ENCODE measurements at places on chromosomes 4 and X.
A peak's percentile ranks its signal among the peaks of the same experiment; 100 is the strongest.

DNA sequence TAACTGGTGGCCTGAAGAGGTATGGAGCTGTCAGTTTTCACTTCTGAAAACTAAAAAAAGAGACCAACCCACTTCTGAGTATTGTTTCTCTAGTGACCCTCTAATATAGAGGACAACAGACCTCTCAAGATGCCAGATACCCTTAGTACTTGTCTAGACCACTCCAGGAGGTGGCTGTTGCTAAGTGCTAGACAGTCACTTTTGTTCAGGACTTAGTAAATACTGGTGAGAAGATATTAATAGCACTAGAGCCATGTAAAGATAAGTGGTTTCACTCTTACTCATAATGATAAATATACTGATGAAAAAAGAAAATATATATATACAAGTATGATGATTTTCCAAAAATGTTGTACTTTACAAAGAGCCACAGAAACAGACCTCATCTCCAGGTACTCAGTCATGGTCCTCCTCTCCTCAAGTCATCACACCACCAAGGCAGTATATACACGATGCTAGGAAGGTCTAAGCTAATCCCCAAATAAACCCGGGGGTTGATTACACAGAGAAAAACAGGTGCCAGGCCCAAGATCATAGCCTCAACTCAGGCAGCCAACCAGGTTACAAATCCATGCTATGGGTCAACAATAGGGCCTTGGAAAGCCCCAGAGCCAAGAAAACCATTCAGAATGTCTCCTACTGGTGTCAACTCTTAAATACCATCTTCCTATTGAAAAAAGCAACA is 66.9 kb downstream of the ARHGEF9 start:
- DNase-seq, result no peak

- peak; percentile 10 for DNase-seq
Measured at GRCh38 chrX:55007656-55008055, 7.5 kb downstream of the APEX2 start.

DNA sequence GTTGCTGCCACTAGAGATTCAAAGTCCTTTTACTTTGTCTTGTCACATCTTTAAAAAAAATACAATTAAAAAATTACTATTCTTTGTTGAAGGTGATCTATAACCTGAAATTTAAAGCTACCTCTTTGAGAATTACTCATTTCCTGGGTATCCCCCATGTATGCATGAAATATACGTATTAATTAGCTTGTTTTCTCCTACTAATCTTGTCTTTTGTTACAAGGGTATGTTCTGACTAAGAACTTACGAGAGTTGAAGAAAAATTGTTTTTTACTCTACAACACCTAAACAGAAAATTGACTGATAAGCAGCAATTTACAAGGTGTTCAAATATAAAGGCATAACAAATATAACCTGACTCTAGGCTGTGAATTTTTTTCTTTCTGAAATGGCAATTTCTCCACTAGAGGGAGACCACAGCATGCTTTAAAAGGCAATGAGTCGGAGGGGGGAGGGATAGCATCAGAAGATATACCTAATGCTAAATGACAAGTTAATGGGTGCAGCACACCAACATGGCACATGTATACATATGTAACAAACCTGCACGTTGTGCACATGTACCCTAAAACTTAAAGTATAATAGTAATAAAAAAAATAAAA is 249.6 kb downstream of the OPHN1 start:
- peak; percentile 73 for DNase-seq

- peak; percentile 69 for DNase-seq
Measured at GRCh38 chr4:182556580-182556979, 313.4 kb downstream of the TENM3 start.

DNA sequence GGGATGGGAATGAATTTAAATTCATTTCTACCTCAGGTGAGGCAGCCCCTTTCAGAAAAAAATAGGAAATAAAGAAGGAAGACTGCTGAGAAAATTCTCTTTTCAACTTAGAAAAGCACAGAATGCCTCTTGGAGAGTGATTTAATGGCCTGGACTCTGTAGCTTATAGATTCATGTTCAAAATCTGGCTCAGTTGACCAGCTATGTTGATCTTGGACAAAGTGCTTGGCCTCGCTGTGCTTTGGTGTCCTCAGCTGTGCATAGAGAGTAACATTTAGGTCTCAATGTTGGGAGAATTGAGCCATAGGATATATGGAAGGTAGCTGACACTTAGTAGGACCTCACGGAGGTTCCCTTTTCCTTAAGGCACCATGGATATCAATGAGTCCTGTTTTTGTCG is 49.7 kb upstream of the SFRP2 start:
- no peak for DNase-seq

- DNase-seq, result no peak
Measured at GRCh38 chr4:148266240-148266639, 176.0 kb downstream of the NR3C2 start.

DNA sequence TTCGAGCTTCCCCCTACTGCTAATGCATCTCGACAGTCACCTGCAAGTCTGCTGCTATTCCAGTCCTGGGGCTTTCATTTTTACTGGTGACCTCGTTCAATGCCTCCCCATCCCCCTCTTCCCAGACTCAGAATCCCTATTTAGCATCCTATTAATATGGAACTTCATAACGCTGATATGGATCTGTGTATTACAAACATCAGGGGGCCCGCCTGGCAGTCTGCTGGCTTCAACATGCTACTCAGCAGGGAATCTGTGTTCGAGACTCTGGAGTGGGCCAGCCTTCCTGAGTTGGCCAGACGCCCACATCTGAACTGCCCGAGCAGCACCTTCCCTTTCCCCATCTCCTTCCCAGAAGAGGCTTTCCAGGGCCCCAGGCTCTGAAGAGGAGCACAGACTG is 173.9 kb upstream of the PPARGC1A start:
- DNase-seq, result no peak

DNA sequence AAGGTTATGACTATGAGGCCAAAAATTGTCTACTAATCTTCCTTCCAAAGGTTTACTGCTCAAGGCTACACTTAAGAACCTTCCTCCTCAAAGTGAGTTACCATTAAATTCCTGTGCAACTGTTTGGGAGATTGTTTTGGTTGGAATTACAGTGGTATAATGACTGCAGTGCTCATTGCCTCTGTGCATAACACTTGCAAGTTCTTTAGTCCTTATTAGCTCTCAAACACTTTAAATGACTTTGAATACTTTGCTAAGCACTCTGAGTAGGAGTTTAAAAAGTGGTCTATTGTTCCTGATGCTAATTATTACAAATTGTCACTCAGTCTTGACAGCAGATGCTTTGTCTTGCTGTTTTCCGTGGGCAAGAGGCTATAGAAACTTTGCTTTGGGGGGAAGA is 422.8 kb upstream of the PABPC4L start:
- no peak for DNase-seq

GRCh38 chr4:138696058-138696457 is 319.5 kb upstream of the NOCT start:
- DNase-seq, result no peak

DNA sequence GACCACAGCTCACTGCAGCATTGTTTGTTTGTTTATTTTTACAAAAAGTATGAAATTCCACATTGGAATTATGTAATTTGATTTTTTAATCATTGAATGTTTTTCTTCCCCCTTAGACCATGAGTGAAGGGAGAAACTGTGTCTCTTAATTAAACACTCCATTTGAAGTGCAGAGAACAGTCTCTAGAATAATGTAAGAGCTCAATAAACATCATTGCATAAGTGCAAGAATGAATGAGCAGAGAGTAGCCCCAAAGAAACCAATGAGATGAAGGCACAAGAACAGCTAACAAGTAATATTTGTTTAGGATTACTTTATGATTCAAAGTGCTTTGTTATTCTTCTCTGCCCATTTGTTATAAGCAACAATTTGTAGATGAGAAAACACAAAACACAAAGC is 921.3 kb upstream of the LCORL start:
- peak; percentile 18 for DNase-seq

DNA sequence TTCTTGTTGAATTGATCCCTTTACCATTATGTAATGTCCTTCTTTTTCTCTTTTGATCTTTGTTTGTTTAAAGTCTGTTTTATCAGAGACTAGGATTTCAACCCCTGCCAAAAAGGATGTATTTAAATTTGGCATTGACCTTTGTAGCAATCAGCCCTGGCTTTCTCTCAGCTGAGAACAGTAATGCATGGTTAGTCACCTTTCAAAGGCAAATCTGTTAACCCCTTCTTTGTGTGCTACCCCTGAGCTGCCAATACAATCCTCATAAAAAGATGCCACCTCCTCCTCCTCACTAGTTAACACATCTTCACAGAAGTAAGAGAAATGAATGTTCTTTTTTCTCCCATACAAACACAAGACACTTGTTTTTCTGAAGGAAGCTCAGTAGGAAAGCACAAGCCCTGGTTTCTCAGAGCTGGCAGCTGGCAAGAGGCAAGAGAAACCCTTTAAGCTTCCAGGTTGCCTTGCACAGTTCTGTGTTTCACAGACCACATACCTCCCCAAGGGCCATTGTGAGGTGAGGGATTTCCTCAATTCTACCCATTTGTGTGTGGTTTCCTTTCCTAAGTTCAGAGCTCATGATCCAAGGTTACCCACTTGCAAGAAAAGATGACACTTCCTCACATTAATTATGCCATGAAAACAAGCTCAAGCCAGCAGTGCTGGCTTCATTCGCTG is 122.6 kb downstream of the RCHY1 start:
- DNase-seq, result no peak

DNA sequence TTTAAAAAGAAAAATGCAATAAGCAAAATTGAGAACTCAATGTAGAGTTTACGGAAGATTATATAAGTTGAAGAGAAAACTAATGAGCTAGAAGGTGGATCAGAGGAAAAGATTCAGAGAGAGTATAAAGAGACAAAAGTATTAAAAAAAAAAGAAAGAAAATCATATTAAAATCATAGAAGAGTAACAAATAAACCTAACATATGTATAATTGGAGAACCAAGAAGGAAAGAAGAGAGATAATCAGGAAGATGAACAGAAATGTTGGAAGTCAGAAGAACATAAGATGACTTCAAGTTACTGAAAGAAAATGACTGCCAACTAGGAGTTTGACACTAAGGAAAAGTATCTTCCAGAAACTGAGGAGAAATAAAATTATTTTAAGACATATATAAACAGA is 34.3 kb upstream of the ANTXR2 start:
- DNase-seq, result no peak

DNA sequence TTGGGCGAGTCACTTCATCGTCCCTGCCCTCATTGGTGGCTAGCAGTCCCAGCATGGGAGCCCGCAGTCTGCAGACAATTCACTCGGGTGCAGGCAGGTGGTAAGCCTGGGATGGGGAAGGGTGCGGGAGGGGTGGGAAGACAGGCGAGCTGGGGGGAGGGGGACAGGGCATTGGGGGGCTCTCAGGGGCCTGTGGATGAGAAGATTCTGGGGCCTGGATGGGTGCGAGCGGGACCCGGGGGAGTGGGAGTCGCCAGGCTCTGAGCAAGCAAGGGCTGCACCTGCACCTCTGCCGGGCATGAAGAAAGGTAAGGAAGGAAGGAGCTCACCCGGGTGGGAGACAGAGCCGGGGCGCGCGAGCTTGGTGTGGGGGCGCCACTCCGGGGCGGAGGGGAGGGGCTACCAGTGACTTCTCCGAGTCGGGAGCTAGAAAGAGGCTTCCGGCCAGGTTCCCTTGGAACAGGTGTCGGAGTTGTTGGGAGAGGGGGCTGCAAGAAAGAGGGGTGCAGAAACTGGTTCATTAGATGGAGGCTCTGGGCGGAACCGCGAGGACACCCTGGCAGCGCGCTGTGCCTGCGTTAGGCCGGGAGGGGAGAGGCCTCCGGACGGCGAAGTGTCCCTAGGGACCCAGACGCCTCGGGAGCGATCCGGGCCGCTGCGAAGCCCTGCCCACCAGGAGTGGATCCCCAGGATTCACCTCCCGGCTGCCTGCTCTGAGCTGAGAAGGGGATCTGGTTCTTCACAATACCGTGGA is 103.4 kb upstream of the PDLIM3 start:
- DNase-seq, result peak; percentile 70

DNA sequence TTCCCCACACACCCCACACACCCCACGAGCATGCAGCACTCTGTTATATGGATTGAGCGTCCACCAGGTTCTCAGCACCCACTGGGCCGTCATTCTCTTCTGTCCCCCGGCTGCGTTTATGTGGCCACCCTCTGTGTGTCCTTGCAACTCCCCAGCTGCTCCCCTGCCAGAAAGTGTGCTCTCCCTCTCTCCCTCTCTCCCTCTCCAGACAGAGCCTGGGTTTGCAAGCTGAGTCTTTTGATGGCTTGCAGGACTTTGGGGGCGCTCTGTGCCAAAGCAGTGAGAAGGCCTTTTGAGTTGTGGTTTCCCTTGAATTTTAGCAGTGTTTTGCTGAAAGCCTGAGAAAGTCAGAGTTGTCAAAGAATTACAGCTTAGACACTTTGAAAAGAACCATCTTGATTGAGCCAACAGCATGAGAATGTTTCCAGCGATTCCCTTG is 173.5 kb downstream of the DCLK2 start:
- peak; percentile 26 for DNase-seq

- DNase-seq, result peak; percentile 75
Measured at GRCh38 chrX:40945361-40945713, 139.9 kb upstream of the USP9X start.

DNA sequence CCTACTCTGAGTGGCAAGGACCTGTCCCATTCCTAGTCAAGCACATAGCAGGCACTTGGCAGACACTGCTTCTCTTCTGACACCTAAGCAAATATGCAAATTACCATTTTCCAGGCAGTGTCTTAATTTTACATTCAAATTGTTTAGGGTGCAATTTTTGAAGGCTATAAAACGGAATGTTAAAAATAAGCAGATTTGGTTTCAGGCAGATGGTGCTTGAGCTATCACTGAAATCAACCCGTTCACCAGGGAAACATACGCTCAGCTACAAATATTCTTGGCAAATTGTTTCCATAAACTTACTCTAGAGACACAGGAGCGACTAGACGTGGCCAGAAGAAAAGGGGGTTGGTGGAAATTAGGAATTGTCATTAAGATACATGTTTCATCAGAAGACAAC is 45.7 kb downstream of the BEND2 start:
- DNase-seq, result no peak

- peak; percentile 19 for DNase-seq
Measured at GRCh38 chr4:180150818-180151217, 2092.4 kb upstream of the TENM3 start.

DNA sequence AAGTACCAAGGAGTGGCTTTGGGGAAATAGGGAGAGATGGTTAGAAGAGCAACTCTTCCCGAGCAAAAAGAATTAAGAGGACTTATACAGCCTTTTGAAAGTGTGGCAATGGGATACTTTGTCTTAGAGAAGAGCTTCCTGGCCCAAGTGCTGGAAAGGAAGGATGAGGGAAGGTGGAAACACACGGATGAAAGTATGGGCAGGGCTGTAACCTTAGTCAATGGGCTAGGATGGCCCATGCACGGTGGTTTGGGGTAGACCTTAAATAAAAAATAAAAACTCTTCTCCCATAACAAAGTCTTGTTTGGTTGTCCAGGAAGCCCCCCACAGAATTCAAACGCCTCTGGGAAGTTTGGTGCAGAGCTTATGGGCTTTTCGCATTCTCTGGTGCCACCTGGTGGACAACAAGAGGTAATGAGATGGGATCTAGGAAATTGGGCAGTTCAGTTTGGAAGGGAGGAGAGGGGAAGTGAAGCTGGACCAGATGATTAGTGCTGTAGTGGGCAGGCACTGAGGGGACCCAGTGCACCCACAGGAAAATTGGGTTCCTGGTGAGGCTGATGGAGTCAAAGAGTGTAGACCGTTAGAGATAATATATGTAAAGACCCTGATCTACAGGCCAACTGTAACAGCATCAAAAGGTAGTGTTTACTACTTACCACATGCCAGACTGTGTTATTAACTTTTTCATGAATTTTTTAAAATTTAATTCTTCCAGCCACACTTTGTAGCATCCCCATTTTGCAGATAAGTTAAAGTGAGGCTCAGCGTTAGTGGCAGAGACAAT is 13.8 kb upstream of the ENOX2 start:
- DNase-seq, result peak; percentile 64
